ENCODE measurements at places on chromosomes 7 and 10.
A peak's percentile ranks its signal among the peaks of the same experiment; 100 is the strongest.

GRCh38 chr7:153920897-153921296 is 131.3 kb upstream of the DPP6 start:
- no peaks in the 10 kb centered on the region for H3K36me3 ChIP-seq
- H3K4me3 ChIP-seq: no peak overlapping the region

- no peaks in the 10 kb centered on the region for H3K27me3 ChIP-seq
- H3K4me3 ChIP-seq: no peak overlapping the region
- H3K36me3 ChIP-seq: no peaks in the 10 kb centered on the region
- H3K27ac ChIP-seq: no peak overlapping the region
- H3K4me1 ChIP-seq: peaks cover 27% of the 10 kb centered on the region
These were observed 113.8 kb upstream of the KLF6 start for GRCh38 chr10:3898821-3899220.

GRCh38 chr7:44654255-44654796 is 47.9 kb downstream of the OGDH start:
- no peaks in the 10 kb centered on the region for H3K27me3 ChIP-seq
- H3K27ac ChIP-seq: peak overlapping the region; percentile 58
- no peak for DNase-seq
- no peak overlapping the region for H3K4me3 ChIP-seq

- H3K4me3 ChIP-seq: no peak overlapping the region
- no peak overlapping the region for H3K27ac ChIP-seq
- no peak for DNase-seq
- no peaks in the 10 kb centered on the region for H3K36me3 ChIP-seq
These were observed 58.7 kb downstream of the RGS10 start for GRCh38 chr10:119483839-119484238.

DNA sequence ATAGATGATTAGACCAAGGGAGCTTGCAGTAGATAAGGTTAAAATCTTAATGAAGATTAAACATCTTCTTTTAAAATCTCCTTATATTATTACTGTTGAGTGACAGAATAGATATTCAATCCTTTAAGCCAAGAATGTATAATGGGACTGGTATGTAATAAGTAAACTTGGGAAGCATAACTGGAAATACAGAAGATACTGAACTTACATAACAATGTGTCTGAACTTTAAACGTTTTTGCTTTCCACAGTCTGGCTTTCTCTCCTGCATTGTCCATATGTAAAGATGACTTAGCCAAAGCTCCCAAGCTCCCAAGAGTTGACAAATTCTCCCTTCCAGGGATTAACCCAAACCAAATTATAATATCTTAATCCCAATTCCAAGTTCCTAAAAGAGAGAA is 129.8 kb downstream of the KCND2 start:
- H3K27me3 ChIP-seq: no peaks in the 10 kb centered on the region
- no peaks in the 10 kb centered on the region for H3K36me3 ChIP-seq
- no peak for DNase-seq
- H3K4me3 ChIP-seq: no peak overlapping the region

Measured in heart right ventricle (tissue), 16 donors.